ENCODE measurements at places on chromosomes 6 and 20. TPM values are rescaled to one million over a fixed set of nuclear protein-coding genes. Genes with fewer than 3 reads are reported as not detected.

DNA sequence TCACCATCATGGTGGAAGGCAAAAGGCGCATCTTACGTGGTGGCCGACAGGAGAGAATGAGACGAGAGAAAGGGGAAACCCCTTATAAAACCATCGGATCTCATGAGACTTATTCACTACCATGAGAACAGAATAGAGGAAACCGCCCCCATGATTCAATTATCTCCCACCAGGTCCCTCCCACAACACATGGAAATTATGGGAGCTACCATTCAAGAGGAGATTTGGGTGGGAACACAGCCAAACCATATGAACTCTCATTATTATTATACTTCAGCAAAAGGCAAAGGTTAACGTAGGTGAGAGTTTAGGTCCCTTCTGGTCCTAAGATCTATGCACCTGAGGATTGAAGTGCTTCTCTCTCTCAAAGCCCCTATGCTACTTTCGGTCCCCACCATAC lies 2.4 kb upstream of the PFDN4 start:
- no peak for DNase-seq

GRCh38 chr20:2930538-2930937 lies 57.3 kb downstream of the PTPRA start:
- no peak for DNase-seq

- DNase-seq: no peak
These were observed 40.5 kb downstream of the RRBP1 start for GRCh38 chr20:17641520-17641964.

DNA sequence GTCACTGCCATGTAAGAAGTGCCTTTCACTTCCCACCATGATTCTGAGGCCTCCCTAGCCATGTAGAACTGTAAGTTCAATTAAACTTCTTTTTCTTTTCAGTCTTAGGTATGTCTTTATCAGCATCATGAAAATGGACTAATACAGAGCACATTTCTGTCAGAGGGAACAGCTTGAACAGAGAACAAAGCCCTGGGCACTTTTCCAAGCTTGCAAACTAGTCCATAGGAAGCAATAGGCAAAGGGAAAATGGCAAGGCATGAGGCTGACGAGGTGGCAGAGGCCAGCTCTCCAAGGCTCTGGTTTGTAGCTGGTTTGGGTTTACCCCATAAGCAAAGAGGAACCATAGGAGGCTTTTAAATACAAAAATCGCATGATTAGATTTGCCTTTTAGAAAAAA lies 185.1 kb upstream of the HDDC2 start:
- DNase-seq: no peak

DNA sequence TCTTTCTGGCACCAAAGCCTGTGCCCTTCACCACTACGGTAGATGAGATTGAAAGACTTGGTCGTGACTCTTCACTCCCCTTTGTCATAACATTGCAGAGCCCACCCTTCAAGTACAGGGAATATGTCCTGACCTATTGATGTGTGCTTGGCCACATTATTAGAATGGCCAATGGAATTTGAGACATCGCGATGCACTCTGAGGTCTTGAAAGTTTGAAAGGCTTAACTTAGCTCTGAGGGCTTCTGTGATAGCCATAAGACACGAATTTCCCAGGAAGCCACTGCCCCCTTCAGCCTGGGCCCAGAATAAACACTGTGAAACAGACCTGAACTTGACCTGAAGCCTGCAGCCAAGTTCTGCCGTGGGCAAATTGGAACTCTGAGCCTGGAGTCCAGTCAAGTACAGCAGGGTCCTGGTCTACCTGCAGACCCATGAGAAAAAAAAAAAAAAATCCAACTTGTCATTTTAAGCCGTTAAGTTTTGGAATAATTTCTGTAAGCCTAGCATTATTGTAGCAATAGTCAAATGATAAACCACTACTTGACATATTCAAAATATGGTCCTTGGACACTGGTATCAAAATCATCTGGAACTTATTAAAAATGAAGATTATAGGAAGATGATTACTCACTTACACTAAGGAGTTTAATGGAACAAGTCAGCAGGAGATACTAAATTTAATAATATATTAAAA lies 36.9 kb upstream of the TRAF3IP2 start:
- DNase-seq: no peak

DNA sequence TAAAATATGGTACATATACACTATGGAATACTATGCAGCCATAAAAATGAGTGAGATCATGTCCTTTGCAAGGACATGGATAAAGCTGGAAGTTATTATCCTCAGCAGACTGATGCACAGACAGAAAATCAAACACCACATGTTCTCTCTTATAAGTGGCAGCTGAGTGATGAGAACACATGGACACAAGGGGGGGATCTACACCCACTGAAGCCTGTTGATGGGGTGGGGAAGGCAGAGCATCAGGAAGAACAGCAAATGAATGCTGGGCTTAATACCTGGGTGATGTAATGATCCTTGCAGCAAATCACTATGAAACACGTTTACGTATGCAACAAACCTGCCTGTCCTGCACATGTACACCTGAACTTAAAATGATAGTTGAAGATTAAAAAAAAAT lies 71.3 kb downstream of the MANEA start:
- DNase-seq: no peak

DNA sequence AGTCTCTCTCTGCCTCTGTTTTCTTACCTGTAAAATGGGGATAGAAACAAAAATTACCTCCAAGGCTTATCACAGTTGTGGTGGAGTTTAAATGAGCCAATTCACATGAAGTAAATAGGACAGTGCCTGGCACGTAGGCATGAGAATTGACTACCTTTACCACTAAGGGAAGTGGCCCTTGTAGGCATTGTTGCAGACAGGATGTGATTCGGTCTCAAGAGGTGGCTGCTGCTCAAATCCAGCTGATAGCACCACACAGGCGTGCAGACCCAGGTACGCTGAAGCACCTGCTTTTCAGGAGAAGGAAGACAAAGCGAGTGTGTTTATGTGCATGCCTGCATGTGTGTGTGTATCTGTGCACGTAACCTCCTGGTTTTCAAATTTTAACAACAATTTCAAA lies 108.6 kb downstream of the EYA2 start:
- DNase-seq: no peak

DNA sequence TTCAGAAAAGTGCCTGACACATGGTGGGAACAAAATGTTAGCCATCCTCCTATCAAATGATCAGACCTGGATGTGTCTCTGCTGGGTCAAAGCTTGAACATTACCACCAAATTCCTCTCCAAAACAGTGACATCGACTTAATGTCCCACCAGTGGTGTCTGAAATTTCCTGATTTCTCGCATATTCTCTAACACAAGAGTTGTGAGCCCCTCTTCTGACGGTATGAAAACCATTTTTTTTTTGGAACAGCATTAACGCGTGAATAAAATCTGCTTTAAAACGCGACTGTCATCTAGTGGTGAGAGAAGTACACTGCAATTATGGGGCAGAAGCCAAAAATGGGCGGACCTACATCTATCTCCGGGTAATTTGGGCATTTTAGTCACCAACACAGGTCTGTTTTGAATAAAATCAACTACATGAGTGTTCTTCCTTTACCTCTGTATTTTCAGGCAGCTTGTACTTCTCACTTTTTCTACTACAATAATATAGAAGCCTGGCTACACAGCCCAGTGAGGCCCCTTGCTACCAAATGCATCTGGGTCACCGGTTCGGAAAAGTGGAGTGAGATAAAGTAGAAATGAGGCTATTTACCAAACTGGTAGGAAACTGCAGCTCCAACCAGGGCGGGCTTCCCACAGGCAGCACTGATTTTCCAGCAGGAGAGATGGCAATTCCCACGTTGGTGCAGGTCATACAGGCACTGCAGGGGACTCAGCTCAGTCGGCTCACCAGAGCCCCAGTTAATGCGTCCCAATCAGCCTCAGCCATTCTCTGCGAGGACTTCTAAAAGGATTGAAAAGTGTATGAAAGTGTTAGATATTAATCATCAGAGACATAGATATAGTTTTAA lies 27.4 kb downstream of the MGME1 start:
- no peak for DNase-seq

- DNase-seq: peak; percentile 11
These were observed 259.2 kb downstream of the DLL1 start for GRCh38 chr6:170031684-170032121.

- no peak for DNase-seq
These were observed 28.9 kb downstream of the ILRUN start for GRCh38 chr6:34667481-34668238.

DNA sequence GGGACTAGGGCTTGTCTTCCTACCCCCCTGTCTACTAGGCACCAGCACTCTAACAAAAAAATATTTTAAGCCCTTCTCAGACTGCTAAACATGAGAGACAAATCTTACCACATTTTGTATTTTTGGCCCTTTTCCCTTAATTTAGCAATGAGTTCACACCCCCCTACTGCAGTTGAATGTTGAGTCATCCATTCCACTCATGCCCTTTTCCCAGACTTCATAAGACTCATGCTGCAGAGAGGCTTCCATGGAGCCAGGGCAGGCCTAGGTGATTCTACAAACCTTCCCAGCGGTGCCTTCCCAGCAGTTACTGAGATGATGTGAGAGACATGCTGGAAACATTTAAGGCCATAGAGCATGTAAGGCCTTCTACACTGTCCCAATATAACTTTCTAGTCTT lies 53.9 kb downstream of the PXDC1 start:
- DNase-seq: no peak

Gene KIF6
- 0.77 TPM for total RNA-seq

Gene KCNQ5
- not detected for total RNA-seq

Gene OTOR
- total RNA-seq: not detected

Gene ECT2L
- 1.3 TPM for total RNA-seq
